ENCODE measurements at places on chromosomes 12 and 14.

DNA sequence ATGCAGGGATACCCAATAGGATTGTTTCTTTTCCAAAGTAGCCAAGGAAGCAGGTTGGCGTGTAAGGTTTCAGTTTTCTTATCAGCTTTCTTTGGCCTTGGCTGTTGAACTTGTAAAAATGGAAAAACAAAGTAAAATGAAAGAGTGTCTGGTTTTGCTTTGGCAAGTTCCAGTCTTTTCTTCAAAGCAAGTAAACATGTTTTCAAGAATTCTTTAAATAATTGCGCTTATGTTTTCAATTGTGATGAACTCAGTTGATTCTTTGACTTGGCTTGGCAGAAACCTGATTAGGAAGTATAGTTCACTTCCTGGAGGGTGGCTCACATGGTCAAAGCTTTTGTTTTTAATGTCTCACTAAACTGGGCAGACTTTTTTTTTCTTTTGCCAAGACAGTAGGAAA, 112.2 kb upstream of the USP44 start:
- DNase-seq, result no peak

DNA sequence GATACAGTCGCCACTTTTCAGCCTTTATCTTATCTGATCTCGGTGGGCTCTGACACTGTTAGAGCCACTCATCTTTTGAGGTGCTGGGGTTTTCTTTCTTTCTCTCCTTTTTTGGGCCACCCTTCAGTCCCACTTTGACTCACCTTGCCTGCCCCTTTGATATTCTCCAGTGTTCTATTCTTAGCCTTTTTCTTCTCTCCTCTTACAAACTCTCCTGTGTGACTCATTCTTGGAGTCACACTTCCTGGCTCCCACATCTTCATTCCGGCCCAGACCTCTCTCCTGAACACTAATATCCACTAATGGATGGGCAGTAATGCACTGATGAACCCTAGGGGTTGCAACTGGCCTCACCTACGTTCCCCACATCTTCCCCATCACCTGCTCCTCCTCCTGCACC, 2.2 kb upstream of the DCD start:
- no peak for DNase-seq

- DNase-seq, result no peak
These were observed 381.8 kb downstream of the EGLN3 start for GRCh38 chr14:33568935-33569579.

GRCh38 chr12:91538418-91538817, 355.8 kb upstream of the DCN start:
- DNase-seq, result no peak

GRCh38 chr14:103520269-103520656, 2.4 kb downstream of the CKB start:
- no peak for DNase-seq

DNA sequence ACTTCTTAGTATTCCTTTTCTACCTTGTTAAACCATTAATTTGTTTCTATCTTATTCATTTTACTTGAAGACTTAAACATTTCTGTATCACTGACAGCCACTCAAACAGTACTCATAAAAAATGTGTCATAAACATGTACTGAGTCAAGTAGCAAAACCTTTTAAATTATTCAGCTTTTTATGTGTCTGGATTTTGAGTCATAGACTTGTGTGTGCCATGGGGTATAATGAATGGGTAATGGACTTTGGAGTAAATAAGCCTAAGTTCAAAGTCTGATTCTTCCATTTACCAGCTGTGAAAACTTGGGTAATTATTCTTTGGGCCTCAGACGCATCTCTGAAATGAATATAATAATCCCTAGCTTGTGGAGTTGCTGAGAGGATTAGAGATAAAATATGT, 199.0 kb downstream of the RAD51B start:
- no peak for DNase-seq

- DNase-seq, result no peak
These were observed 63.1 kb upstream of the TRHDE start for GRCh38 chr12:72209086-72209485.

GRCh38 chr14:59343585-59343984, 121.6 kb downstream of the GPR135 start:
- no peak for DNase-seq

DNA sequence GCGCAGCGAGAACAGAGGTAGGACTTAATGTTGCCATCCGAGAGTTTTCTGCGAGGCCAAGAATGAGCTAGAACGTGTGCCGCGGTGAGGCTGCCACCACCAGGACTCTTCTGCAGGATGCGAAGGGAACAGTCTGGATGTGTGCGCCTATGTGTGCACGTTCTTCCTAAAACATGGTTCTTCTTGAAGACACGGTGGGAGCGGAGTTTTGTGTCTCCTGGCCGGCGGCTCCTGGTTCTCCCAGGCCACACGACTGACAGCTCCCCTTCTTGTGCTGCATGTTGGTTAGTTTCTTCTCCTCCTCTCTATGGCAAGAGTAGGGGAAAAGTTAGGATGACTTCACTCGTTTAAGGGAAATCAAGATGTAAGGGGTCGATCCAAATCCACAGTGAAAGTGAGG, 56.2 kb upstream of the CORO1C start:
- no peak for DNase-seq

DNA sequence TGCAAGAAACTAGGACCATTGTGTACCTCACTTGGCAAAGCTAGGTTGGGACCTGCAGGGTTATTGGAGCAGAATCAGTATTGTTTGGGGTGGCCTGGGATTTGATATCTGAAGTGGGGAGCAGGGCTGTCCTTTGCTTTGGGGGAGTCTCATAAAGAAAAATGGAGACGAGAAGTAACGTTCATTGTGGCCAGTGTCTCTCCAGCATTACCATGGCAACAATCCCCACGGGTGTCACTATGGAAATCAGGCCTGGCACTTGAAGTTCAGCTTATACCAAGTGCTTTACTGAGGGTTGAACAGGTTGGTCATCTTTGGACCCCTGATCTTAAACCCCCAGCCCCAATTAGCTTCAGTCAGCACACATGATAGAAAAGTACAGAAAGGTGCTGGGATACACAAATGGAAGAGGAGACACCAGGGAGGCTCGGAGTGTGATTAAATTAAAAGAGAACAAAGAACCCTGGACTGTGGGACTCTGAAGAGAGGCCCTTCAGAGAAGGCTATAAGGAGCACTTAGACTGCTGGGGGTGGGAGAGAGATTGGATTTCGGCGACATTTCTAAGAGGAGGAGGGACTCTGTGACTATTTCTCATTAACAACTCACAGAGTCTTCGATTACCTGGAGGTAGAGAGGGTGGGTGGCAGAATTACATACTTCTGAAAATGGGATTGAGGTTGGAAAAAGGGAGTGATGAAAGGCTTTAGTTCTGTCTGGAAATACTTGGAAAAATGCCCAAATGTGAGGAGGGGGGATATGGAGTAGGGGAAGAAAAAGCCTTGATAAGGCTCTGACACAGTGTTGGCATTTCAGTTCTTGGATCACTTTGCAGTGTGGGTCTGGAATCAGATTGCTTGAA, 3.7 kb downstream of the KIF5A start:
- DNase-seq, result no peak

DNA sequence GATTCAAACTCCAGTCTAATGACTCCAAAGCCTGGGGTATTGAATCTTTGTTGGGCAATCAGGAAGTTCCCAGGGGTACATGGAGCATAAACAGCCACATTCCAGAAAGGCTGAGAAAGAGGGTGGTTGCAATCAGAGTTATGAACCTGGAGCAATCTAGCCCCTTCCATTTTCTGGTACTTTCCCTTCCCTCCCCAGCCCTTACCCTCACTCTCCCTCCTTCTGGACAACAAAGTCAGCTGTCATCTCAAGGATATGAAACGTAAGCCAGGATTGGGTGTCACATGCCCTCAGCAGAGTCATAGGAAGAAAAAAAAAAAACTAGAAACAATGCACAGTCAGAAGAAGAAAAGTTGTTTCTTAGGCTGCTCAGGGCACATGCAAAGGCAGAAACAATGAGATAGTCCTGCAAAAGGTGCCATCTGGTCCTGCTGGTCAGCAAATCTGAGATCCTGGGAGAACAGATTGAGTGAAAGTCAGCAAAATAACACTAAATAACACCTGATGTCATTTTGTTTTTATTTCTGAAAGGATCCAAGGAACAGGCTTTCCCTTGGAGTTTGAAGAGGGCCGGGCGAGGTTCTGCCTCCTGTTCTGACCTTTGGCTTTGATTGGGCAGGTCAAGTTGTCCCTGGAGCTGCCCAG, 27.1 kb downstream of the TMEM229B start:
- no peak for DNase-seq

- no peak for DNase-seq
These were observed 6.7 kb downstream of the C12orf54 start for GRCh38 chr12:48489012-48489411.

DNA sequence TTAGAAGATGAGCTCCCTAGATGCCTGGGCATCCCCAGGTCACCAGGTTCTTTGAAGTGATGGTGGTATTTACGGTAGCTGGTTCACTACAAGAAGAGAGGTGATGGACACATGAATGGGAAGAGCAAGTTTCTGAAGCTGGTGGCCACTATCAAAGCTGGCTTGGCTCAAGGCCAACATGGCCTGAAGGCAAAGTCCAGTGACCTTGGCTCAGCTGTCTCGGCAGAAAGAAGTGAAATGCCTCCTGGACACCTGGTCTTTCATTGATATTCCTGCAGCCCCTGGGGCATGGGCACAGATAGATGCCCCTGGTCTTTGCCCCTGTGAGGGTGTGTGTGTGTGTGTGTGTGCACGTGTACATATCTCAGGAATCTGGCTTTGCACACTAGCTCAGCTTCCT, 441.8 kb upstream of the TMPO start:
- DNase-seq, result no peak

DNA sequence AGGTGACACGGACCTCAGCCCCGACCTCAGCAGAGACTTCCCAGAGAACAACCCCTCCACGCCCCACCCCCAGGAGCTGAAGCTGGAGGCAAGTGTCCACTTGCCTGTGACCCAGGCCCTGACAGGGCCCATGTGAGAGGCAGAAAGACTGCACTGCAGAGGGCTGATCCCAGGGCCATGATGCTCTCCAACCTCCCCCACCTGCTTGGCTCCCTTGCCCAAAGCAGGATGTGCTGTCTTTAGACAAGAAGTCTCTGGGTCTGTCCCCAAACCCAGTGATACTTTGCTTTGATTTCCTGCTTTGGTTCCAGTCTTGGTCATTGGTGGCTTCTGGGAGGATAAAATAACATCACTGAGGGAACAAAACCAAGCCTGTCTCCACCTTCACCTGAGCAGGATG, 59.4 kb downstream of the BCL11B start:
- no peak for DNase-seq

- DNase-seq, result no peak
These were observed 45.2 kb downstream of the GRIP1 start for GRCh38 chr12:66633676-66634075.

GRCh38 chr12:42483521-42483790, 106.1 kb downstream of the PRICKLE1 start:
- no peak for DNase-seq

DNA sequence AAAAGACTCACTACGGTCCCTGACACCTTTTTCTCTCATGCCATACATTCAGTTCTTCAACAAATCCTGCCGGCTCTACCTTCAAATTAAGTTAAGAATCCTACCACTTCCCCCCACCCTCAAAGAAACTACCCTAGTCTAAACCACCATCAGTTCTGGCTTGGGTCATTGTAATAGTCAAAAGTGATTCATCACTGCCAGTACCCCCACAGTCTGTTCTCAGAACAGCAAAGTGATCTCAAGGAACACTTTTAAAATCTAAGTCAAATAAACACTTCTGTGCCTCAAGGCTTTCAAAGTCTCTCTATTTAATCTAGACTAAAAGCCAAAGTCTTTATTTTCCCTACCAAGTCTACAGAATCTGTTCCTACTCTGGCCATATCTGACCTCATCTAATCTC, 12.0 kb upstream of the FAM234B start:
- no peak for DNase-seq

GRCh38 chr12:65152012-65152411, 17.4 kb upstream of the LEMD3 start:
- no peak for DNase-seq

GRCh38 chr12:91952916-91953315, 192.7 kb downstream of the BTG1 start:
- no peak for DNase-seq

DNA sequence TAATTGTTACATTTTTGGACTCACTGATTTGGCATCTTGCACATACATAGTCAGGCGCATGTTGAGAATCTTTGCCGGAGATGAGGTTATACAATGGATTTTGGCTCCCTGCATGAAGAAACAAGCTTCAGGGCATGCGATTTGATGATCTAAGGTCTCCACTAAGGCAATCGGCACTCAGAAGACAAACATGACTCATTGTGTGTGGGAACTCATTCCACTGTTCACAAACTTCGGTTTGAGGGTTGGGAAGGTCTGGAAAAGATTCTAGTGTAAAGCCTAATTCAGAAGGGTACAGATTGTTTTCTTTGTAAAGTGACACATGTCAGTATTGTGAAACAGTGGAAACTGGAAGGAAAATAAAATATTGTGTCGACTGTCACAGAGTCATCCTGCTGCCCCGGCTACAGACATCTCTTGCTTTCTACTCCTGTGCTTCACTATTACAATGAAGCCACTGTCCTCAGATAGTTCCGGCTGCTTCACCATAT, 192.6 kb upstream of the HMGA2 start:
- no peak for DNase-seq

GRCh38 chr12:131399000-131399399, 311.9 kb upstream of the SFSWAP start:
- no peak for DNase-seq

GRCh38 chr12:57579677-57580465, 11.1 kb upstream of the PIP4K2C start:
- no peak for DNase-seq

DNA sequence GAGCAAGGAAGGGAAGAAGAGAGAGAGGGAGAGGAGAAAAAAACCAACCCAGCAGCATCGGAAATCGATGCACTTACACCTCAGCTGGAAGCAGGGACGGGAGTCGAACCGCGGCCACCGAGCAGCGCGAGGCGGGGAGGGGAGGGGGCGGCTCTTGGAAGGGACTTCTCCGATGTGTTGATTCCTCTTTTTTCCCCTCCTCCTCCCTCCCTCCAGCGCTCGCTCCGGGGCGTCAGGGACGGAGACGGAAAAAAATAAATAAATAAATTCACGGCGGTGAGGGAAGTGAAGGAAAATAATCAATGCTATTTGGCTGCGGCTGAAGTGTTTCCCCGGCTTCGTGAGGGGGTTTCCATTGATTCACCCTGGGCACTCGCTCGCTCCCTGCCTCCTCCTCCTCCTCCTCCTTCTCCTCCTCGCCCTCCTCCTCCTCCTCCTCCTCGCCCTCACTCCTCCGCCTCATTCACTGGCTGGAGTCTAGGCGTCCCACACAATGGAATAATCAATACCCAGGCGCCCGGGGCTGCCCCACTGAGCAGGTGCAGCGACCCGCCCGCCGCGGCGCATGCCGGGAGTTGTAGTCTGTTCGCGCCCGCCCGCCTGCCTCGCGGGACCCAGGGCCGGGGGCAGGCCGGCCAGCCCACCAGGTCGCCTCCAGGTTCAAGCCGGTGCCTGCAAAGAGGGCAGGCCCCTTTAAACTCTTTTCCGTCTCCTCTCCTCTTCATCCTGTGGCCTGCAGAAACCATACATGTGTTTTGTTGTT, at the start of gene ZFHX2:
Gene ZFHX2, minus strand, starts transcription at position 500 of the 763 bp plus-strand sequence. CDS start 16,440 bp downstream, outside the sequence.
- DNase-seq, result peak; percentile 65

GRCh38 chr14:67963960-67964812, 144.6 kb downstream of the RAD51B start:
- peak; percentile 48 for DNase-seq

Data from inflammatory macrophage treated with lipopolysaccharide for 1 hour (primary cell).